ENCODE measurements at places on chromosomes 11 and 22.

DNA sequence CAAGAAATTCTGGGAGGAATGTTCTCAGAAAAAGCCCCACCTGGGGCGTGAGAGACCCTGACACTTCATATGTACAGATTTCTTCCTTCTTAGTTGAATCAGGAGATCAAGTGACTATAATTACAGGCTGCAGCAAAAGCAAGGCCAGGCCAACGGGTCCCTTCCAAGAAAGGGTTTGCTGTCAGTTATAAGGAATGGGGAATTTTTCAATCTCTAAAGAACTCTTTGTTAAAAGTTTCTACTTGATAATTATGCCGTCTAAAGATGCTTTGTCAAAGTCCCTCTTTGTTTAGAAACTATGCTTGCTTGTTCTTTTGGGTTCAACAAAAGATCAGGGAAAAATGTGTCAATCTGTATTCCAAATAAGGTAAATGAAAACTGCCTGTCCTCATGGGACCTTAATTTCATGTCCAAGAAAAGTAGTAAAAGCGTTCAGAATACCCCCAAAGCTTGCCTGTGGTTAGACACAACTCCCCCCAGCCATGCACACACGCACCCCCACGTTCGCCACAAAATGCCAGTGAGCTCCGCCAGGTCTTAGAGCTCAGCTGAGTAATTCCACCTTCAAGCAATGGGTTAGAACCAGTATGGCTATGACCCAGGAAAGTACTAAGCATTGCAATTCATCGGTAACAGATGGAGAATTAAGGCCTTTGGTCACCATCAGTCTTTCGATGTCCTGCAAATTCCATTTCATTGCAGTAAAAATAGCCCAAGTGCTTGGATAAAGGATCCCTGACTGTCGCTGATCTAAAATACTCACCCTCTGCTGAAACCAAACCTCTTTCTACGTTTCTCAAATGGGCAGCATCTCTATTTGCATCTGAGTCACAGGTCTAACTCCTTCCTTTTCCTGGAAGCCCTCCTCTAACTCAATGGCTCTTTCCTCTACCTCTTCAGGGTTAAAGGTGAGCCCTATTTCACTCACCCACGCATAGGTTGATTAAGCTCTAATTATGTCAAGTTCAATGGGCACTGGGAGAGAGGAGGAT is 419.2 kb upstream of the SYN3 start:
- DNase-seq, result no peak

GRCh38 chr11:126440792-126441514 is 85.5 kb downstream of the ST3GAL4 start:
- peak; percentile 83 for DNase-seq

DNA sequence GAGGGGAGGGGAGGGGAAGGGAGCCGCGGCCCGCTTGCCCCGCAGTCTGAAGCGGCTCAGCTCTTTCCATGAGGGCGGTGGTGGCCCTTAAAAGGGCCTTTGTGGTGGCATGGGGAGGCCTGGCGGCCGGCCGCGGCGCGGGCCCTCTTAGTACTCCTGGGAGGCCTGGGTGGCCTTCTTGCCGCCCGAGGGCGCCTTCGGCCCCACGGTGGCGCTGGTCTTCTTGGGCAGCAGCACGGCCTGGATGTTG is 6.9 kb downstream of the DPAGT1 start:
- peak; percentile 39 for DNase-seq

DNA sequence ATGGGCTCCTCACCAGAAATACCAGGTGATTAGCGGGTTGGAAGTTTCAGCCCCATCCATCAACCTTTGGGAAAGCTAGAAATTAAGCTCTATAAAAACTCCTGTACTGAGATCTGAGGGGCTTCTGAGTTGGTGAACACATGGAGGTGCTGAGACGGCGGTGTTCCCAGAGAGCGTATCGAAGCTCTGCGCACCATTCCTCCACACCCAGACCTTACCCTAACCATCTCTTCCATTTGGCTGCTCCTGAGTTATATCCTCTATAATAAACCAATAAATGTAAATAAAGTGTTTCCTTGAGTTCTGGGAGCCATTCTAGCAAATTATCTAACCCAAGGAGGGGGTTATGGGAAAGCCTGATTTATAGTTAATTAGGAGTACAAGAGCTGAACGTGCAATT is 41.4 kb downstream of the TMEM123 start:
- DNase-seq, result no peak

All from HuH-7.5 (cell line).